ENCODE measurements at places on chromosomes 6 and 20.

DNA sequence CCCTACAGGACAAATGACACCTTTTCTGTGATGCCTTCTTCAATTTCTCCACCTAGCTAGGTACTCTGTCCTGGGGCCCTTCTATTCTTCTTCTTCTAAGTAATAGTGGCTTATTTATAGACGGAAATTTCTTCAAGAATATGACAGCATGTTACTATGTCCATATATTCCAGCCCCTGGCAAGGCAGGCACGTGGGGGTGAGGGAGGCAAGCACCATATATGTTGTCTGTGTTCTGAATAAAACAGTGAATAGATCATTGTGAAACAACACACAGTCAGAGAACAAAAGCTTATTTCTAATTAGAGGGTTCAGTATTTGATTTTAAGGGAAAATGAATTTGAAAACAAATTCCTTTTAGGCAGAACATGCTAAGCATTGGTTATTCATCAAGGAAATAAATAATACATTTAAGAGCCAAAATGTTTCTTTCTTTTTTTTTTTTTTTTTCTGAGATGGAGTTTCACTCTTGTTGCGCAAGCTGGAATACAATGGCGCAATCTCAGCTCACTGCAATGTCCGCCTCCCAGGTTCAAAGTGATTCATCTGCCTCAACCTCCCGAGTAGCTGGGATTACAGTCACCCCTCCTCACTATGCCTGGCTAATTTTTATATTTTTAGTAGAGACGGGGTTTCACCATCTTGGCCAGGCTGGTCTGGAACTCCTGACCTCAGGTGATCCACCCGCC is 6.2 kb downstream of the HEBP2 start:
- no peak for DNase-seq

DNA sequence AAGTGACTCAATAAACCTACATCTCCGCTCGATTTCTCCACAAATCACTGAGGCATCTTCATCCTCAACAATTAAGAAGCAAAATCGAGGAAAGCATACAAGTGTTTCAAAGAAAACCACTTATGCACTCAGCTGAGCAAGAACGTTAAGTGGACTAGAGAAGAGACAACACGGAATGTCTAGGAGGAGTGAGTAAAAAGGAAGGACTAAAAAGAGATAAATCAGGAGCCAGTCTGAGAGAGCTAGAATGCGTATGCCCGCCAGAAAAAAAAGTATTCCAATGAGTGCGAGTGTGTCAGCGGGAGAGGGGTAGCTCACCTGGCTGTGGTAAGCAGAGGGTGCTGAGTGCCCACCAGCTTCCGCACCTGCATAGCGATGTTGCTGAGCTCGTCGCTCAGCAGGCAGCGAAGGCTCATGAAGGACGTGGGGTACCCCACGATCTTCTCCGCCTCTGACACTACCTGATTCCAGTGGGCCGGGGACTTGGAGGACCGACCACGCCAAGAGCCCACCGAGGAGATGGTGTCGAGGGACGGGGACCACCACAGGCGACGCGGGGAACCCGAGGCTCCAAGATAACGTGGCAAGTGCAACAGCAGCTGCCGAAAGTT is 587 bp downstream of the PDSS2 start:
- DNase-seq, result peak; percentile 50

GRCh38 chr6:89536231-89536630 is 102.3 kb downstream of the LYRM2 start:
- peak; percentile 45 for DNase-seq

GRCh38 chr20:64140061-64140931 is 24.0 kb upstream of the MYT1 start:
- no peak for DNase-seq

DNA sequence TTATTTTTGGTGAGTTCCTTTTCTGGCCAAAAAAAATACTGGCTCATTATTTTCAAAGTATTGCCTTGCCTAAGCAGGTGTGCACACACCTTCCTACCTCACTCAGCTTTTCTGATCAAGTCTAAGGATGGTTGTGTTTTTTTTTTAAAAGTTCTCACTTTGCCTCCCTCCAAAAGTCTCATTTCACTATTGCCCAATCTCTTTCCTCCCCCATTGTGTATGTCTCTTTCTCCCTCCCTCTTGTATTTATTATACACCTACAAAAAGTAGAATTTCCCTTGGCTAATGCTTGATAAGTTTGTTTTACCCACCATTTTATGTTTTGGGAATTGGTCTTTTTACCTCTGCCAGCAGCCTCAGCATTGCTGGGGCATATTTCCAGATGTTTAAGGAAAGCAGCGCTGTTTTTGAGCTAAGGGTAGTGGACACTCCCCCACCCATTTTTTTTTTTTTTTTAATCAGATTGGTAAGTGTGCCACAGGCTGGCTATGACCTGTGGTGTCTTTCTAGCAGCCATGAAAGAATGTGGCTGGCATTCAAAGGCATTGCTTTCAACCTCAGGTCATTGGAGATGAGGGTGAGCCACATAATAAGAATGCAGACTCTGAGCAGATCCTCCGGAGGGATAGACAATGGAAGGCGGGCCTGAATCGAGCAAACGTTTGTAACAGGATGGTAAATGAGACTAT is 668.6 kb downstream of the UTRN start:
- no peak for DNase-seq

GRCh38 chr6:113693851-113694250 is 163.3 kb upstream of the MARCKS start:
- no peak for DNase-seq

Data from skin of body (tissue), 3 donors.